ENCODE measurements at places on chromosomes 12 and 14.

DNA sequence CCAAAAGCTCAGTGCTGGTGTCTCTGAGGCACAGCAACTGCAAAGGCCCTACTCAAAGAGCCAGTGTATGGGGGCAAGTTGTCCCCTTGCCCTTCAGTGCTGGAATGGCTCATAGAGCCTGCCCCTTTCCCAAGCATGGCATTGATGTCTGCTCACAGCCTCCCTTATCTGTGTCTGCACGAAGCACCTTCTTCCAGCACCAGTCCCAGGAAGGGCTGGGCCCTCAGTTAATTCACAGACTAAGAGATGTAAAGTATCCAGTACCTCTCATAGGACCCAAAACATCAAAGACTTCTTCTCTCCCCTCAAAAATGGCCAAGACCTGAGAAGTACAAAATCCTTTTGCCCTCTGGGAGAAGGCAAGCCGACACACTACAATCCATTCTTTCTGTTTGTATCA, 1.6 kb upstream of the CMAS start:
- no peak for DNase-seq

DNA sequence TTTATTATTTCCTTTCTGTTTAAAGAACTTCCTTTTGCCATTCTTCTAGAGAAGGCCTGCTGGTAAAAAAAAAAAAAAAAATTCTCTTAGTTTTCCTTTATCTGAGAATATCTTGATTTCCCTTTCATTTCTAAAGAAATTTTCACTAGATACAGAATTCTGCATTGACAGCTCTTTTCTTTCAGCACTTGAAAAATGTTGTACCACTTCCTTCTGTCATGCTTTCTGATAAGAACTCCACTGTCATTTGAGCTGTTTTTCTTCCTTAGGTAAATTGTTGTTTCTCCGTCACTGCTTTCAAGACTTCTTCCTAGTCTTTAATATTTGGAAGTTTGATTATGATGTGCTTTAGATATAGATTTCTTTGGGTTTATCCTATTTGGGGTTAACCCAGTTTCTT, 113.6 kb upstream of the BTG1 start:
- no peak for DNase-seq

- no peak for DNase-seq
Observed at GRCh38 chr14:91927191-91927590, 20.3 kb downstream of the FBLN5 start.

DNA sequence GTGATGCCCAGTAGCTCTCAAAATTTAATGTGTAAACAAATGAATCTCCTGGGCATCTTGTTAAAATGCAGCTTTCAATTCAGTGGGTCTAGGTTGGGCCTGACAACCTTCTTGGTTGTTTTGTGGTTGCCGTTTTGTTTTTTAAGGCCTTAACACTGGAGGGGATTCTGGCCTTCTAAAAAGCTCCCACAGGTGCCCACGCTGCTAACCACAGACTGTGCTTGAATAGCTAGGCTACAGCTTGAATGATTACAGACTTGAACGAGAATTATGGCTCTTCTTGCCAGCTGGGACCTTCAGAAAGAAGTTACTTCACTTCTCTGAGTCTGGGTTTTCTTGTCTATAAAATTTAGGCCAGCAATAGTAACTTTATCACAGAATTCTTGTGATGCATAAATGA, 1.3 kb upstream of the FLVCR2 start:
- no peak for DNase-seq

DNA sequence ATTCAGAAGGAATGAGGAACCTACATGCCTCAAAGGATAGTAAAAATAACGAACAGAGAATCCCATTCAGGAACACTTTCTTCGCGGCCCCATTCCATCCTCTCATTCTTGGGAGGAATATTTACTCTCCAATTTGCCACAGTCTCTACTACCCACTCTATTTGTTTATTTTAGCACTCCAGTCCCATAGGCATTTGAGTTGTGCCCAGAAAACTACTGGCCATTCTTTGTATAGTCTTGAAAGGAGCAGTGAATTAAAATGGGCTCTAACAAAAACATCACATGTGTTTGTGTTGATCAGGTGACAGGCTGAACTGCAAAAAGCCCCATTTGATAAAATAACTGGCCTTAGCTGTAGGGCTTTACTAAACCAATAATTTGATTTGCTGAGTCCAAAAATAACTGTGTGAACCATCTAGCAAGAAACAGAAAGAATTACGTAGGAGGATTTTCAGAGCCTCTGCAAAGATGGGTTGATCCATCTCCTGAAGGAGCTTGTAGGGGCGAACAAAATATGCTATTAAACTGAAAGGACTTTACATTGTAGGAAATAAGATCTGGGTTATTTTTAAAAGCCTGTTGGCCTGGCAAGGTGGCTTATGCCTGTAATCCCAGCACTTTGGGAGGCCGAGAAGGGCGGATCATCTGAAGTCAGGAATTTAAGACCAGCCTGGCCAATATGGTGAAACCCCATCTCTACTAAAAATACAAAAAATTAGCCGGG, 142.3 kb upstream of the CPNE8 start:
- no peak for DNase-seq

Data from MV-4-11 (cell line).